Stimulated activated naive CD8-positive, alpha-beta T cell treated with anti-CD3 and anti-CD28 coated beads, Interleukin-15, amount 100 ng/mL, for 72 hours (primary cell): ENCODE measurements at places on chromosomes 11 and 22.

DNA sequence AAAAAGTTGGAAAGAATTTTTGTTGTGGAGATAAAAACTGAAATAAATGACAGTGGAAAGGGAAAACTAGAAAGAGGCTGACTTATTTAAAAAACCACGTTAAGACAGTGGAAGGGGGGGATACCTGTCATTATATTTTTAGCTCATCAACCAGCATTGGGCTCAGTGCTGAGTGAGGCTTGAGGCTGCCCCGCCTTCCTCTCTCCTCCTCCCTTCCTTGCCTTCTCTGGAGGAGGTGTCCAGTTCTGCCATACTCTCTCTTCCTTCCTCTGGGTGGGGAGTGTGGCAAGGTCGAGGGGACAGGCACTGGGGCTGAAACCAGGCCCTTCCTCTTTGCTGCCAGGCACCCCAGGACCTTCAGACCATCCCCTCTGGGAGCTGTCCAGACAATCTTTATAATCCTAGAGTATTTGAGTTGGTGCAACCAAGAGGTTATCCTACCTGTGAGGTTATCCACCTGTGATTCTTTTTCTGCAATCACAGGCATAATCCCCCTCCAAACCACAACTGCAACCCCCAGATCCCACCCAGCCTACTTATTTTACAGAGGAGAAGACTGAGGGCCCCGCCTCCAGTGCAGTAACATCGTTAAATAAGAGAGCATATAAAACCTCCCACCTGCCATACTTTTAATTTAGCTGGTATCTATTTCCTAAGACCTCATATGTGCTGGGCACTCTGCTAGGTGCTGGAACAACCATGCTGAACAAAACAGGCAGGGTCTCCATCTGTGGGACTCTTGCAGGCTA lies 578.5 kb downstream of the BUD13 start:
- no peak for DNase-seq

GRCh38 chr11:8066036-8066910 lies 14.7 kb upstream of the TUB start:
- peak; percentile 5 for DNase-seq

- DNase-seq: no peak
Measured at GRCh38 chr11:114478768-114479167, 39.5 kb downstream of the REXO2 start.

GRCh38 chr11:124147951-124148350 lies 32.7 kb downstream of the VWA5A start:
- DNase-seq: no peak

DNA sequence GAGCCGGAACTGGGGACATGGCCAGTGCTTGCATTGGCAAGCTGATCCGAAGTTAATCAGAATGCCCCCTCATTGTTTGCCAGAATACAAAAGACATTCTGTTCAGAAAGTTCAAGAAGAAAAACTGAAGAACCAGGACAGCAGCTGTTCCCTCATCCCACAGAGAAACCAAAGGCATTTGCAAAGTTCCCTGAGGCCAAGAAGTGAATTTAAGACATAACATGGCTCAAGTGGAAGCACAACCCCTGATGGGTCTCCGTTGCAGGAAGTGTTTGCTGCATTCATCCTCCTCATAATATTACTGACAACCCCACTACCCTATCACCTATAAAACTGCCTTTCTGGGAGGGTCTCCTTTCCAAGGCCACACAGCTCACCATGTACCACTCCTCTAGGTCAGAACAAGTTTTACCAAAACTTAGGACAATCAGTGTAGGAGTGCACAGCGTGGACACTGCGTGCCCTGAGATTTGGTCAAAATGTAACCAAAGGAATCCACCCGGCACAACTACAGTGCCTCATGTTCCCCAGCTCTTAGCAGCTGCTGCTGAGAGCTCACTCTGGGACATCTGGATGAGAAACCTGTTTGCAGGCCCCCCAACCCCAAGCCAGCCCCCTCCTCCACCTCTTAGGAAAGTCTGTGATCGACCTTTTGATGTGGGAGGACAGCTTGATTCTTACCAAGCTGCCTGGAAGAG lies 101.6 kb upstream of the AKIP1 start:
- DNase-seq: no peak

- no peak for DNase-seq
Measured at GRCh38 chr11:129861702-129862522, 33.5 kb downstream of the NFRKB start.

GRCh38 chr22:29253561-29254285 lies 14.1 kb downstream of the RHBDD3 start:
- DNase-seq: no peak

DNA sequence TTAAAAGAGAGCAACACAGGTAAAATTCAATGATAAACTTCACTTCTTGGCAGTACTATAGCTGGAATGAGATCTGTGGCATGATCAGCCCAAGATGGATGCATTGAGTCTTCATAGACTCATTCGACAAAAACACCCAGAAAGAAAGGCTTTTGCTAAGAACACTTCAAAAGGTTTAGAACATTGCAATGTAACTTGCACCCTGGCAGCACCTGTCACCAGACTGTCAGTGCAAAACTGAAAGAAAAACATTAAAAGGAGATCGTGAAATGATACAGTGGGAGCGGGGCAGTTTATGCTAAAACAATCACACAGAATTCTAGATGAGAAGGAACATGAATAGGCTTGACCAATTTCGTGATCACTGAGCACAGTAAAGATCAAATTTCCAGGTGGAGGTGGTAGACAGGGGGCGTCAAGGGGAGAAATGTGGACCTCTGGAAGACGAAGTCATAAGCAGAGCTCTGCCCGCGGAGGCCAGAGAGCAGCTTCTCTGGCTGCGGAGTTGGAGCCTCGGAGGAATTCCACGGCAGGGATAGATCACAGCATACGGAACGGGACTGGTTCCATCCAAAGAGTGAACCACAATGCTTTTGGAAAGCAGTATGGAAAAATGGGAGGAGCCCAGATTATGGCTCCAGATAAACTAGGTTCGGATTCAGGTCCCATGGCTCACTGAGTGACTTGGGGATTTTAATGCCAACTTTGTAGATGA lies 11.9 kb downstream of the VSIG10L2 start:
- no peak for DNase-seq

DNA sequence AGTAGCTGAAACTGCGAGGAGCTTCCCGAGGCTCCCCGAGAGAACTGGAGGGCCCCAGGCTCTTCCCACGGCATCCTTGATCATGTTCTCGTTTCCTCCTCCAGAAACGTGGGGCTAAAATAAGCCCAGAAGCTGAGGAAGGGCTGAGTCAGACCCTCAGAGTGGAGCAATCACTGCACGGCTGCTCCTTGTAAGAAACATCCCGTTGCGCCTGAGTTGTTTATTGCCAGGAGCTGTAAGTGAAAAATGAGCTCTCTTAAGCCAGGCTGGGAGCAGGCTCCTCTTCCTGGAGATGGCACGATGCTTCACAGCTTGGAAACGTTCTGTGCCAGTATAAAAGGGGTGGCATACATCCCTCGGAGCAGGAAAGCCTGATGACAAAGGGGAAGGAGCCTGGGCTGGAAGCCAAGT lies 47.3 kb upstream of the SYN3 start:
- no peak for DNase-seq

DNA sequence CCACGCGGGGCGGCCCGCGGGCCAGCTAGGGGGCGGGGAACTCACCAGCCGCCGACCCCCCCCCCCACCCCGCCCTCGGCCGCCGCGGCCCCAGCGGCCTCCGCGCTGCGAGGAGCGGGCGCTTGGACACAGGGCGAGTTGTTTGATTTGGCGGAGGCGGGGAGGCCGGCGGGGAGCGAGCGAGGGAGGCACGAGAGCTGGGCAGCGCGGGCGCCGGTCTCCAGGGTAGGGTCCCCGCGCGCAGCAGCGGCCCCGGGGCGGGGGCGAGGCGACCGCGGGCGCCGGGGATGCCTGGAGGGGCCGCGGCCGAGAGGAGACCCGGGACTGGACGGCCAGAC lies 64.4 kb downstream of the NAV2 start:
- no peak for DNase-seq
